ENCODE measurements at places on chromosomes 3 and 15.
A peak's percentile ranks its signal among the peaks of the same experiment; 100 is the strongest.

DNA sequence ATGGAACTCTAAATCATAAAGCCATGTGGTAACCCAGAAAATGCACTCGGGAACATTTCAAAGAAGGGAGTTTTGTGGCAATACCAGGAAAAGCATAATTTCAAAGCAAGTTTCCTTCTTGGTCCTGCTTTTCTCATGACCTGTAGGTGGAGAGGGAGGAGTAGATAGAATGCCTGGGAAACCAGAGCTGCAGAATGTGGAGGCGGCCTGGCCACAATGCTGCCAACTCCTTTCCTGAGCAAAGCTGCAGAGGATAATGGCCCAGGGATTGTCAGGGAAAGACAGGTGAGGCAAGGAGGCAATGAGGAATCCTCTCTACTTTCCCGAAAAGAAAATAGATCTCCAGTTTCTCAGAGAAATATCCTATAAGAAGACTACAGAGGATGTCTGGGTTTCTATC lies 330.3 kb downstream of the FGF12 start:
- DNase-seq: no peak

DNA sequence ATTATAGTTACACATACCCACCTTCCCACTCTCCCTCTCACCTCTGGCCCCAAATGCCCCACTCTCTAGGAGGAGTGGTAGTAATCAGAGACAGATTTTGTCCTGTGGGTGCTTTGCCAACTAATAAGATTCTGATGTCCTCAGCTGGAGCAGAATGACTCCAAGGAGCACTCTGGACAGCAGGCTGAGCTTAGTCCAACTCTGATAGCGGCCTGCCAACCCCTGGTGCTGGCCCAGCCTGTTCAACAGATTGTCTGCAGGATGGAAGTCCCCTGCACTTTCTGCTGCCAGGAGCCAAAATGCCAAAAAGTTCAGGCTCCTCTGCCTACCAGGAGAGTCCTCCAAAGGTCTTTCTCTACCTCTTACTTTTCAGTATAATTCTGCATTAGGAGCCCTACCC lies 160.5 kb upstream of the UMPS start:
- DNase-seq: no peak

DNA sequence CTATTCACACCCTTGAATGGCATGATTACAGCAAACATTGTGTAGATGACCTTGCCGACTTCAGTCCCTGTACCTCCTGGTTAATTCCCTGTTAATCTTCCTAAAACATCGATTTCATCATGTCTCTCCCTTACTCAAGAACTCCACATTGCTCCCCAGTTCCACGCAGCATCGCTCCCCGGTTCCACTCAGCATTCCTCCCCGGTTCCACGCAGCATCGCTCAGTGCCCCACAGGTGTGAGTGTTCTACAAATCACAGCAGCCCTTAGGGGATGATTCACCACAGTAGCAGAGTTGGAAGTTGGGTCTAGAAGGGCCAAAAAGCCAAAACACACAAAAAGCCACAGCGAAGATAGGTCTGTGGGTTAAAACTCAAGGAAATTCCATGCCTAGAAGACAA lies 8.6 kb upstream of the TNK2 start:
- DNase-seq: no peak

- DNase-seq: no peak
Measured at GRCh38 chr3:134311265-134311664, 60.6 kb upstream of the RYK start.

GRCh38 chr3:56976651-56977560 lies 83.6 kb upstream of the SPATA12 start:
- DNase-seq: no peak

DNA sequence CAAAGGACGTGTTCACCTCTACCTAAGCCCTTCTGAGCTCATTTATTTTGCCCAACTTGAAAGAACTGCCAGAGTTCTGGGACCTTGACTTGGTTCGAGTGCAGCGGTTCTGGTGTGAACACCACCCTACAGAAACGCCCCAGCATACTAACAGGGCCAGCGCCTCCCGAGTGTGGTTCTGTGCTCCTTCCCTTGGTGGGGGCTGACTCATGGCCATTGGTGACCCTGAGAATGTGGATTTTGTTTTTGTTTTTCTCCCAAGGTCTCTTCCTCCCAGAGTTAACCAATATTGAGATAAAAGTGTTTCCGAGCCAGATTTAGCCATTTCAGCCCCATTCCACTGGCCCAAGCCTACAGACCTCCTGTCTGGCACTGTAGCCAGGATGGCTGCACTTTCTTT lies 27.9 kb downstream of the SEMA7A start:
- DNase-seq: no peak

DNA sequence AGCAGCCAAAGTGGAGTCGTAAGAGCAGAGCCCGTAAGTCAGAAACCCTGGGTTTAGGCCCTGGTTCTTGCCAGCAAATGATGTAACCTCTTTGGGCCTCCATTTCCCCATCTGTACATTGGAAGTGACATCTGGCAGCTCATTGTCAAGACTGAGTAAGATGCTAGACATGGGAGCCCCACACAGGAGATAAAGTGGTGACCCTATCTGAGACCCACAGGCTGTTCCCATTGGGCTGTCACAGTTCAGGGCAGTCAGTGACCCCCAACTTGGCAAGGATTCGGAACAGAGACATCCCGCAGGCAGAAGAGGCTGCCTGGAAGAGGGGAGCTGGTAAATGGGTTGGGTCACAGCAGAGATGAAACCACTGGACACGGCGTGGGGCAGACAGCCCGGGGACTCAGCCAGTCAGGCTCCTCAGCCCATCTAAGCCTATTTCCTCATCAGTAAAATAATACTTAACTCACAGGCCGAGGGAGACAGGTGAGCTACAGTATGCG lies 1.8 kb downstream of the CLN6 start:
- DNase-seq: no peak

DNA sequence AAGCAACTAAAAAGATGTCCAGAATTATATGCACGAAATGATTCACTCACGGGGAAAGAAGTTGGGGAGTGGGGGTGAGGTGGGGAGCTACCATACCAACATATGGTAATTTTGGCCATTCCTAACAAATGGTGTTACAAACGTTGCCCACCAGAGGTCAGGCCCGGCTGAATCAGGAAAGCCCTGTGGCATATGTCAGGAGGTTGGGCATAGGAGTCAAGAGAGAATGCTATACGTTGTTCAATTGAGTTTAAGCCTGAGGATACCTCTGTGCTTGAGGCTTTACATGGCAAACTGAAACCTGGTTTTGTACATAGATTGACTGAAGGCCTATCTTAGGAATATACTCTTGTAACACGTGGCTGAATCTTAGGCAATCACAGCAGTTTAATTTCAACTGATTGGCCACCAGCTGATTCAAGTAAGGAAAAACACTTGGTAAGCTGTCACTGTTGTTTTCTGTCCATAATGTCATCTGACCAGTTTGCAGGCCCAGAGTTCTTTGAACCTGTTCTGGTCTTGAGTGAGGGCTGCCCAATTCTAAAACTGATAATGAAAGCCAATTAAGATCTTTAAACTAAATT lies 23.4 kb upstream of the SLC2A2 start:
- DNase-seq: no peak

DNA sequence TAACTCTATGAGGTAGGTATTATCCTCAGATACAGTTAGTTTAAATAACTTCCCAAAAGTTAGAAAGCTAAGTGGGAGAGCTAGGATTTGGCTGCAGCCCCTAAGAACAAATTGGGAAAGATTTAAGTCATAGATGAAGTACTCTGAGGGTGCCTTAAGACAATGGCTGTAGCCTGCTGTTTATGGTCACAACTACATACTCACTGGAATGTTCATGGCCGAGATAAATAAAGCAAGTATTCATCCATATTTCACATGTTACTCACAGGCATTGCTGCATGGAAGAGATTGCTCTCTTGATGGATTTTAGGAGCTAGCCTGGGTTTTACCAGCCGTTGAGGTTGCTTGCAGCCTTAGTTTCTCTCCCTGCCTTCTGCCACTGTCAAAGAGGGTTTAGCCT lies 145.0 kb downstream of the CMSS1 start:
- DNase-seq: no peak

DNA sequence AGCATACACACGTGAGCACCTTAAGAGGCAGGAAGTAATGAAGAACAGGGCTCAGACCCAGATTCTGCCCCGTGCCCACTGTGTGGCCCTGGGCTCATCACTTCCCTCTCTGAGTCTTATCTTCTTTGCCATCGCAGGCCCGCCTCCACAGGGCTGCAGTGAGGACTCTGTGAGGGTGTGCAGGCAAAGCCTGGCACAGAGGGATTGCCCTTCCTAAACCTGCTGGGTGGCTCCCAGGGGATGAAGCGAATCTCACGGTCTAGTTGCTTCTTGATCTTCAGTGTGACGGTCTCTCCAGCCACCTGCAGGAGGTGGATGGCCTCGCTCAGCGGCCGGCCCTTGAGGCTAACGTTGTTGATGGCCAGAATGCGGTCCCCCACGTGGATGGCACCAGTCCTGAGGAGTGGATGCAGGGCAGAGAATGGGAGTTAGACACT lies 32.8 kb downstream of the GRIP2 start:
- DNase-seq: no peak

DNA sequence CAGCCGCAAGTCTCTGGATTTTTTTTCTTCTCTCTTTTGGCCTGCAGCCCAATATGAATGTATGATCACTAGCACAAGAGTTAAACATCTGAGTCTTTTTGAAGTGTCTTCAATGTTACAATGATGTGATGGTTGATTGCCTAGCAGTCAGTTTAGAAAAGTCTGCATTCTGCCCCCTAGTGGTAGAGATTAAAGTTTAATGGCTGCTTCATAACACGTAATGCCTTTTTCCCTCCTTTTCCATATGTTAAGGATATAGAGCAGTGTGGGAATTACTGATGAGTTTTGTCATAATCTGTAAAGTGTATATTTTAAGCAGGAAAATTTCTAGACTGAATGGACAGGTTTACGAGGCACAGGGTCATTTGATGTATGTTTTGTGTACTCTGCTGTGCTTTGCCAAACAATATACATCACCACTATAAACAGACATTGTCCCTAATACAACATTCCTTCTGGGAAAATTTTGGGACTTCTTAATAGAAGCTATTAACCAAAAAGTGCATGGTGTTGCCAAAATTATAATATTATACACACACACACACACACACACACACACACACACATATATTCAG lies 1038.5 kb upstream of the NR2F2 start:
- peak; percentile 13 for DNase-seq

GRCh38 chr3:5463991-5464390 lies 276.5 kb downstream of the EDEM1 start:
- DNase-seq: no peak

- no peak for DNase-seq
Measured at GRCh38 chr3:150970665-150971324, 1.7 kb downstream of the CLRN1 start.

DNA sequence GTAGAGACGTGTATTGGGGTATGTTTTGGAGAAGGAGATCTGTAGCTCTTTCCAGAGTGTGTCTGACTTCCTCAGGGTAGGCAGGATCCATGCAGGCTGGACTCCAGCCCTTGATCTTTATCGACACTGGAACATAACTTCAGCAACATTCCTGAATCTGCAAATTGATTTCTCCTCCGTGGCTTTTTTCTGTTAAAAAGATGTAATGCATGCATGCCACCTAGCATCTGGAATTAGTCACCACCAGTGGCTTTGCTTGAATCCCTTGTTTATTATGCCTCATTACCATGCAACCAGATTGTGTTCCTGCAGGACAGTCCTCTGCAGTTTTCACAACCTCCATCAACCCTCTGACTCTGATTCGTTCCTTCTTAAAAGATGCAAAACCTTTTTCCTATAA lies 86.1 kb downstream of the CCNL1 start:
- DNase-seq: no peak

DNA sequence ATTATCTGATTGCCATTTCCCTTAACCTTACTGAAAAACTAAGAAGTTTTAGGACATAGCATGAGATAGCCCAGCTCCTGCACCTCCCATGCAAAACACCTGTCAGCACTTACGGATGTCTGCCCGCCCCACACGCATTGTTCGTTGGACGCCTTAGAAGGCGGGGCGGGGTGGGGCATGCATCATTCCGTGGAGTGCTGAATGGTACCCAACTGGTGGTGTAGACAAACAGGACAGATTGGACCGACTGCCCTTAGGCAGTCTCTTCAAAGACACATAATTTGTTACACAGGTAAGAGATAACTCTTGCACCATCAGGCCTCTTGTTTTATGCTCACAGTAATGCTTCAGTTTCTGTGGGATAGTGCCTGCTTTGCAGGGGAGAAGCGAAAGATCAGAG lies 93.8 kb downstream of the SMAD6 start:
- DNase-seq: no peak

DNA sequence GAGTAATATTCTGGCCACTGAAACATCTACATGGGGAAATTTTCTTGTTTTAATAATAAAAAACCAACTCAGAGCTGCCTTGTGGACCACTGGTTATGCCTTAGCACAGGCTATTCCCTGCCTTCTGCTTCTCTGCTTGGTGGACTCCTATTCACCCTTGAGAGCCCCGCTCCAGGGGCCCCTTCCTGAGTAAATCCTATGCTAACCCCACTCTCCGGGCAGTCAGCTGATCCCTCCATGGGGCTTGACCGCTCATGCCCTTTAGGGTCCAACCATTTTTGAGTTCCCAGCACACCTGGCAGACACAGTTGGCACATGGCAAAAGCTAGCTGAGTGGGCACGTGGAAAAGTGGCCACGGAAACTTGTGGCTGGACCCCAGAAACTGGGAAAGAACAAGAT lies 38.2 kb downstream of the ATP2B2 start:
- no peak for DNase-seq

- DNase-seq: no peak
Measured at GRCh38 chr15:84552896-84553295, 47.9 kb upstream of the ZSCAN2 start.

GRCh38 chr3:162437480-162437879 lies 940.9 kb downstream of the OTOL1 start:
- DNase-seq: no peak

DNA sequence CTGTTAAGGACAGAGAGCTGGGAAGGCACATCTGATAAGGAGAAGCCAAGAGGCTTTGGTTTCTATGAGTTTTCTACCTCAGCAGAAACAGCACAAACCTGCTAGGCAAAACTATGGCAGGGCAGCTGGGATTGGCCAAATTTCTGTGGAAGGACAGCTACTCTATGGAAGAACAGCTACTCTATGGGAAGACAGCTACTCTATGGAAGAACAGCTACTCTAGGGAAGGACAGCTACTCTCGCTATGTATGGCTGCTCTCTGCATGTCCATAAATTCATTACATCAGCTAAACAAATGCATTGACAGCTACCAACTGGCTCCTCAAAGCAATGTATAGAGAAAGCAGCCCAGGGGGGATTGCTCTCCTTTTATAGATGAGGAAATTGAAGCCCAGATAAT lies 24.8 kb downstream of the MASP1 start:
- no peak for DNase-seq

- DNase-seq: peak; percentile 56
Measured at GRCh38 chr3:108838436-108838835, 15.8 kb downstream of the TRAT1 start.

GRCh38 chr15:43273243-43273642 lies 6.5 kb upstream of the TGM5 start:
- no peak for DNase-seq

- DNase-seq: no peak
Measured at GRCh38 chr15:39202641-39203040, 378.2 kb upstream of the THBS1 start.

GRCh38 chr3:71451060-71451459 lies 132.5 kb downstream of the FOXP1 start:
- no peak for DNase-seq

Data from stimulated activated CD4-positive, alpha-beta T cell treated with anti-CD3 and anti-CD28 coated beads, Interleukin-12 subunit alpha, Interleukin-12 subunit beta, amount 100 ng/mL, for 48 hours (primary cell).